NCI-H510A (cell line): ENCODE measurements at places on chromosomes 5 and 9.
A peak's percentile ranks its signal among the peaks of the same experiment; 100 is the strongest.

DNA sequence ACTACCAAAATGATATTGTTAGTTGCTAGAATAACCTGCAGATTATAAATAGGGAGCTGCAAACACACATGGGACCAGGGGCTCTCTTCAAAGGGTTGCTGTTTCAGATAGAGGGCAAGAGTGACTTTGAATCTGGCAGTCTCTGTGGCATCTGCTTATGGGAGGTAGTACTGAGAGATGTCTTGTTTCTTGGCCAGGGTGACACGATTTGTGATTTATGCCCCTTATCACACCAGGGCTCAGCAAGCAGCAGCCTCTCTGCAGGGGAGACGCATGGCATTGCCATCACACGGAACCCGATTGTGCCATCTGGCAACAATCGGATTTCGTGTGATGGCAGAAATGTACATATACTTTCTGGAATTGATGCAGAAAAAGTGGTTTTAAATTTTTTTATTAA lies 615.6 kb downstream of the ZNF608 start:
- no peak for DNase-seq

GRCh38 chr9:77598524-77598923 lies 49.6 kb downstream of the GNA14 start:
- DNase-seq, result no peak

DNA sequence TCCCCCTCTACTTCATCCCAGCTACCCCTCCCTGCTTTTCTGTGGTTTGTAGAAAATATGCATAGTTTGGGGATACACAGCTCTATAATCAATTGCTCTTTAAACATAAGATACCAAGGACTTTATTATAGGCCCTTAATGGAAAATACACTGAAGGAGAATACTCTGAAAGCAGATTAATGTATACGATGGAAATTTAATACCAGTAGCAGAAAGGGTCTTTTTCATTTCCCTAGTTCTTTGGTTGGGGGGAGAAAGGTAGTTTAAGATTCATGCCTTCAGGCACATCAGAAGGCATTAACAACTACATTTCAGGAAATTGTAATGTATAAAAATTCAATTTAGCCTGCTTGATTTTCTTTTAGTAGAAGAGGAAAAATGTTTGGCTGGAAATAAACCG lies 452.9 kb upstream of the ZNF608 start:
- DNase-seq, result no peak

DNA sequence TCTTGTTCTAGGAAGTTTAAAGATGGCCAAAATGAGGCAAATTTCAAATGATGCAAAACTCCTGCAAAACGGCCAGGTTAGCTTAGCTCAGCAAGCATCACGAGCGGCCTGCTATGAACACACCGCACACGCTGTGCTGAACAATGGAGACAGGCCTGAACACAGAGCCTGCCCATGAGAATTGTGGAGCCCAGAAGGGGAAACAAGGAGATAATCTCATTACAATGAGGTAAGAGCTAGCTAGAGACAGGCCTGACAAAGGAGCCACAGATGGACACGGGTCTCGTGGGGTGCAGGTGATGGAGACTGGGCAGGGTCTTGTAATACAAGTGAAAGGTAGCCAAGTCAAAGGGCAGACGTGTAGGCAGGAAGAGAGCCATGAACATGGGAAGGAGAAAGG lies 50.2 kb downstream of the PSMB7 start:
- no peak for DNase-seq

DNA sequence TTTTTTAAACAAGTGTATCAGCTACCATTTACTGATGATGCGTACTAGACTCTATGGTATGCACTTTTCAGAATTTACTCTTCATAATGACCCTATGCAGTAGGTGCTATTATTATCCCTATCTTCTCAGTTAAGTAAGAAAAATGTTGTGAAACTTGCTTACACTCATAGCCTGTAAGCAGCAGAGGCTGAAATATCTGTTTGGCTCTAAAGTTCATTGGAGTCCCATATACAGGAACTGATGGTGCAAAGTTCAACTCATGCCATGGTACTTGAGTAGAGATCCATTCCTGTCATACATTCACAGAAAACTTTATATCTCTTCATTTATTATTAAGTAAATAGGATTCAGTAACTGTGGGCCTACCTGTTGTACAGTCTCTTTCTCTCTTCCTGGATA lies 41.4 kb upstream of the CCDC112 start:
- no peak for DNase-seq

DNA sequence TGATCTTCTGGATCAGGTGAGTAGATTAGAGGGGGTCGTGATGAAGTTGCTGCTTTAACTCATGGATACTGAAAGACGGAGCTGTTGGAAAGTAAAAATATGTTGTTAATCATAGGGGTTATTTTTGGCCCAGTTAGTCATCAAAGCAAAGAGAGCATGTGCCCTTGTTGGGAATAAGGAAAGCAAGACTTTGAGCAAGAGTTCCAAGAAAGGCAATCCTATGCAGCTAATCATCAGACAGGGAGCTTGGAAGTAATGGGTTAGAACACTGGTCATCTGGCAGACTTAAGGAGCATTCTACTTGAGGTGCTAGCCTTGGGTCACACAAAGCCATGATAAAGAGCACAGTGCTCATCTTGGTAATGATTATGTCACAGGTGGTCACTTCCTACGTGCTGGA lies 18.3 kb downstream of the ASPN start:
- DNase-seq, result no peak

- no peak for DNase-seq
These were observed 4.3 kb downstream of the LCP2 start for GRCh38 chr5:170293273-170293672.

- DNase-seq, result no peak
These were observed 174.6 kb upstream of the DAPK1 start for GRCh38 chr9:87322840-87323635.

GRCh38 chr5:132689513-132689912 lies 15.7 kb downstream of the IL4 start:
- no peak for DNase-seq

DNA sequence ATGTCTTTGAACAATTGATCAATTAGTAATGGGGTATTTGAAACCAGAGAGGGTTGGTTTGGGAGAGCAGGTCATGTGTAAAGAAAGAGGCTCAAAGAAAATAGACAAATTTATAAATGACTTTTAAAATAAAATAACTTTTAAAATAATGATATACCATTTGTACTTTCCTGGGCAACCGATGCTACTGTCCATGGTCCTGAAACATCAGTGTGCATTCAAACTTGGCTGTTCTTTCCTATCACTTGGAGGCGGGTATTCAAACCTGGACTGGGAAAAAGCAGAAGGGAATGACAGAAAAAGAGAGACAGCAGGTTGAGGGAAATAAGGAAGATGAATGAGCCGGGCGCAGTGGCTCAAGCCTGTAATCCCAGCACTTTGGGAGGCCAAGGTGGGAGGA lies 1446.4 kb upstream of the WWC1 start:
- DNase-seq, result no peak

GRCh38 chr5:39091940-39092580 lies 17.9 kb upstream of the RICTOR start:
- no peak for DNase-seq

GRCh38 chr9:20573023-20573422 lies 49.3 kb downstream of the MLLT3 start:
- DNase-seq, result no peak

DNA sequence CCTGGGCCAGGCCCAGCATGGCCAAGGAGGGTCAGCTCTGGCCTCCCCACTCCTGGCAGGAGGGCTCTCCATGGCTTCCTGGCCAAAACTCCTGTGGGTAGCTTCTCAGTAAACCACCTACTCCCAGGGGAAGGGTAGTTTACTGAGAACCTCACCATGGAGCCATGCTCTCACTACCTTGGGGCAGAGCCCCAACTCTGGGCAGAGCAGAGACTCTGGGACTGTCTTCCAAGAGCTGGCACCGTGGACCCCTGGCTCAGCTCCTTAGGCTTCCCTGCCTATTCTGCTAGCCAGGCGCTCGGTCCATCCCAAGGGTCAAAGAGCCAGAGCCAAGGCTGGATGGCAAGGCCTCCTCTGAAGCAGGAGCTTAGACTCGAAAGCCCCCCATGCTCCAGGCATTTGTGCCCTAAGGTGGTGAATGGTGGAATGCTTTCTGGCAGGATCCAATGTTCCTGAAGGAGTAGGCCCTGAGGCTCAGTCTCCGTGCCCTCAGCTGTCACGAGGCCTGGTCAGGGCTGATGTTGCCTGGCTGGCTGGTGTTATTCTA lies 19.6 kb downstream of the TCF7 start:
- DNase-seq, result no peak

GRCh38 chr9:100430286-100430940 lies 3.5 kb downstream of the MSANTD3 start:
- no peak for DNase-seq

- DNase-seq, result peak; percentile 79
These were observed 703.4 kb upstream of the GRAMD2B start for GRCh38 chr5:125719681-125720347.

- no peak for DNase-seq
These were observed 30.3 kb downstream of the SARDH start for GRCh38 chr9:133707763-133708245.

GRCh38 chr9:37215381-37215780 lies 95.0 kb downstream of the ZCCHC7 start:
- DNase-seq, result no peak

- DNase-seq, result no peak
These were observed 99.2 kb downstream of the PRKACG start for GRCh38 chr9:68914751-68915150.

DNA sequence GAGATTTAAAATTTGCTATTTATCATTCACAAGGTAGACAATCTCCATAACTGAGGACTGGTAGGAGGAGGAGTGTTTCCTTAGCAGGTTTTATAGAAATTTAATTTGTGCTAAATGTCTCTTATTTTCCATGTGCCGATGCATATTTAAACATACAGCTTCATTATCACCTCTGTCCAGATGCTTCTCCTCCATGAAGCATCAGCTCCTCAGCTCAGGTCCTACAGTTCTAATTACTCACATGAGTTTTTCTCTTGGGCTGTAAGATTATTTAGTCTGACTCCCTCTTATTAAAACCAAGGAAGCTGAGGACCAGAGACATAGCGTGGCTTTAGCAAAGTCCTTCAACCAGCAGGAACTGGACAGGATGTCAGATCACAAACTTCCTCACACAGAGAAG lies 300.2 kb upstream of the PANK3 start:
- DNase-seq, result no peak

DNA sequence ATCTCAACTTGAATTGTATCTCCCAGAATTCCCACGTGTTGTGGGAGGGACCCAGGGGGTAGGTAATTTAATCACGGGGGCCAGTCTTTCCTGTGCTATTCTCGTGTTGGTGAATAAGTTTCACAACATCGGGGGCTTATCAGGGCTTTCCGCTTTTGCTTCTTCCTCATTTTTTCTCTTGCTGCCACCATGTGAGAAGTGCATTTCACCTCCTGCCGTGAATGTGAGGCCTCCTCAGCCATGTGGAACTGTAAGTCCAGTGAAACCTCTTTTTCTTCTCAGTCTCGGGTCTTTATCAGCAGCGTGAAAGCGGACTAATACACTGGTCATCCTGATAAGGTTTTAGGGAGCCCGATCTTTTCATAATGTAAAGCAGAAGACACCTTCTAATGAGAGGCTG lies 687.0 kb upstream of the FTMT start:
- DNase-seq, result no peak
